Astrocyte (in vitro differentiated cells and primary cell): ENCODE measurements at places on chromosomes 1 and 21. TPM values are rescaled to one million over a fixed set of nuclear protein-coding genes. Genes with fewer than 3 reads are reported as not detected.

GRCh38 chr1:154906621-154907081, 29.9 kb downstream of the PMVK start:
- no peak for DNase-seq
- no peak overlapping the region for H3K4me3 ChIP-seq
- H3K27me3 ChIP-seq, result peaks cover 3% of the 10 kb centered on the region
- H3K36me3 ChIP-seq, result no peaks in the 10 kb centered on the region

TM2D1 gene
- 33.3 and 35.7 TPM in 2 replicates for total RNA-seq

DNA sequence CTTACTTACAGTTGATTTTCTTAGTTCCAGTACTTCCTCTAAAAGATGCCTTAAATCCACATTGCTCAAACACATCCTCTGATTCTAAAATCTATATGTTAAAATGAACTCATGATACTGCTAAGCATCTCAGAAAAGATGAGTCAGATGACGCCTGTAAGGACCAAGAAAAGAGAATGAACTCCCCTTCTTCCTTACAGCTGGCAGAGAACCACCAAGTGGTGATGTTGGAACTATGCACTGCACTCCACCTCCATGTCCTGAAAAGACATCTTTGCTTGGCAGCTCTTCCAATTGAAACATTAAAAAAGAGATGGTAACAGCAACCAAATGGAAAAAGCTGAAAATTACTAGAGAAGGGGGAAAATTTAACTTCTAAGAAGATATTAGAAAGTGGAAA, 648.8 kb downstream of the PTPRC start:
- H3K36me3 ChIP-seq, result no peaks in the 10 kb centered on the region
- no peak for DNase-seq
- no peaks in the 10 kb centered on the region for H3K4me1 ChIP-seq
- H3K27ac ChIP-seq, result no peak overlapping the region
- no peaks in the 10 kb centered on the region for H3K27me3 ChIP-seq
- no peak overlapping the region for H3K4me3 ChIP-seq

DNA sequence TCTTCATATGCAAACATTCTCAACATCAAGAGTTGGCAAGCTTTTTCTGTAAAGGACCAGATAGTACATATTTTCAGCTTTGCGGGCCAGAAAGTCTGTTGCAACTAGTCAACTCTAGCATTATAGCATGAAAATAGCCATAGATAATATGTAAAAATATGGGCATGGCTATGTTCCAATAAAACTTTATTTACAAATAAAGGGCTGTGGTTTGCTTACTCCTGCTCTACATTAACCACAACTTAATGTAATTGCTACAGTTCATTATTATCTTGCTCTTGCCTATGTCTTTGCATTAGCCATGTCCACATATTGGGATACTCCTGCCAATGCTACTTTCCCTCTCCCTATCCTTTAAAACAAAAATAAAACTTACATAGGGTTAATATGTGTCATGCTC, 24.5 kb upstream of the CTSK start:
- no peak overlapping the region for H3K27ac ChIP-seq
- H3K4me1 ChIP-seq, result no peaks in the 10 kb centered on the region
- peaks cover 56% of the 10 kb centered on the region for H3K36me3 ChIP-seq

DNA sequence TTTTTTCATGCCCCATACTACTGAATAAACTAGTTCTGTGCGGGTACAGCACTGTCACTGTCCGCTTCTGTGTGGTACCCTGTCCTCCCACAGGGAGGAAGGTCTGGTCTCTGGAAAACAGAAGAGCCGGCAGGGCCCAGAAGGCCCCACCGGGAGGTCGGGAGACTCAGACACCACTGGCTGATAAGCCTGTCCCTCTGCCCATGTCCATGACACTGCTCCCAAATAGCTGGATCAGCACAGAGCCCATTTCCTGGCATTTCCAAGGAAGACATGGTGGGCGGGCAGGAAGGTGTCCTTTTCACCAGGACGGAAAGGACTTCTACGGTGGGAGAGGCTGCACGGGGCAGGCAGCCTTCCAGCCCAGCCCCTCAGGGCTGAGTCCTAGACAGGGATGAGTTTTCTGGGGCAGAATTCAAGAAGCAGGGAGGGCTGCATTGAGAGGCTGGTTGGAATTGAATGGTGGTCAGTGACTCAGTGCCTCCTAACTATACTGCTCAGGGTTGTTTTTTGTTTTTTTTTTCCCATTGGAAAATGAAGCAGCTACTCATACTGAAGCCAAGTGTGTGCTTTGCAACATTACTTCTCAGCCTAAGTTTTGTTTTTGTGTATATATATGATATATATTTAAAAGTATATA, 7.1 kb downstream of the PSRC1 start:
- no peaks in the 10 kb centered on the region for H3K36me3 ChIP-seq
- no peaks in the 10 kb centered on the region for H3K27me3 ChIP-seq
- no peak overlapping the region for H3K4me3 ChIP-seq
- DNase-seq, result peak; percentile 80
- H3K4me1 ChIP-seq, result peaks cover 35% of the 10 kb centered on the region

DNA sequence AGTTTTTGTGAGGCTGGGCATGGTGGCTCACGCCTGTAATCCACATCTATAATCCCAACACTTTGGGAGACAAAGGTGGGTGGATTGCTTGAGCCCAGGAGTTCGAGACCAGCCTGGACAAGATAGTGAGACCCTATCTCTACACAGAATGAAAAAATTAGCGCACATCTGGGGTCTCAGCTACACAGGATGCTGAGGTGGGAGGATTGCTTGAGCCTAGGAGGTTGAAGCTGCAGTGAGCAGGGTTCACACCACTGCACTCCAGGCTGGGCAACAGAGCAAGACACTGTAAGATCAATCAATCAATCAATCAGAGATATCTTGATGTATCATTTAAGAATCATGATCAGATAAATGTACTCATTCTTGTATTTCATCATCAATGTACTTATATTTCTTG, 7.1 kb downstream of the ZYG11B start:
- no peak for DNase-seq
- H3K4me1 ChIP-seq, result no peaks in the 10 kb centered on the region
- no peaks in the 10 kb centered on the region for H3K27me3 ChIP-seq
- H3K36me3 ChIP-seq, result peaks cover 6% of the 10 kb centered on the region

ELF3 gene
- 2.5 and 2.9 TPM in 2 replicates for total RNA-seq

- DNase-seq, result no peak
- H3K36me3 ChIP-seq, result no peaks in the 10 kb centered on the region
- H3K27ac ChIP-seq, result no peak overlapping the region
- H3K27me3 ChIP-seq, result peaks cover 6% of the 10 kb centered on the region
Measured at GRCh38 chr1:211697356-211697755, 21.9 kb upstream of the NEK2 start.

DNA sequence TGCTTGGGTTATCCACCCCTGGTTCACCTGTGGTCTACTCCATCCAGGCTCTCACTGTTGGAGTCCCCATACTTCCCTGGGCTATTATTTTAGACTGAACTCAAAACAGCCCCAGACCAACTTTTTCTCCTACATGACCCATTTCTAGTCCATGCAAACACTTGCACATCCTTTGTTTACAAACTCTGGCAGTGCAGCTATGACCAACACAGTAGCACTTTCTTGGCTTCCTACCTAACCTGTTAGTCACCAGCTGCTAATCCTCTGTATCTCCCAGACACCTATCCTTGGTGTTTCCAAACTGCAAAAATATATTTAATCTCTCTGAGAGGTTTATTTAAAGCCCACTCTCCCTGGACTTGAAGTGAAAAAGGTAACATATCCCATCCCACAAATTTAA, 90.8 kb downstream of the DDAH1 start:
- peaks cover 9% of the 10 kb centered on the region for H3K4me1 ChIP-seq
- H3K4me3 ChIP-seq, result no peak overlapping the region
- H3K36me3 ChIP-seq, result no peaks in the 10 kb centered on the region

PLA2G2A gene
- total RNA-seq, result not detected in 2 replicates
